ENCODE measurements at places on chromosomes 11 and 22.

- H3K27me3 ChIP-seq = no peaks in the 10 kb centered on the region
- peaks cover 24% of the 10 kb centered on the region for H3K36me3 ChIP-seq
- 0 out of 2 replicates have a peak overlapping the region, but pooled peaks have one; percentile 19 for H3K27ac ChIP-seq
- no peak overlapping the region for H3K4me3 ChIP-seq
Observed at GRCh38 chr11:119306373-119306890, 10.5 kb downstream of the MCAM start.

- H3K27me3 ChIP-seq = 0 out of 2 replicates have a peak, but pooled peaks cover 6% of the 10 kb centered on the region
- no peak for DNase-seq
- H3K36me3 ChIP-seq = no peaks in the 10 kb centered on the region
- no peak overlapping the region for H3K27ac ChIP-seq
Observed at GRCh38 chr11:119181677-119182412, 3.4 kb upstream of the NHERF4 start.

- DNase-seq = peak; percentile 43
- no peaks in the 10 kb centered on the region for H3K27me3 ChIP-seq
- H3K27ac ChIP-seq = no peak overlapping the region
- no peaks in the 10 kb centered on the region for H3K36me3 ChIP-seq
- H3K4me1 ChIP-seq = no peaks in the 10 kb centered on the region
- no peak overlapping the region for H3K4me3 ChIP-seq
Observed at GRCh38 chr11:78860720-78861422, 286.2 kb upstream of the NARS2 start.

DNA sequence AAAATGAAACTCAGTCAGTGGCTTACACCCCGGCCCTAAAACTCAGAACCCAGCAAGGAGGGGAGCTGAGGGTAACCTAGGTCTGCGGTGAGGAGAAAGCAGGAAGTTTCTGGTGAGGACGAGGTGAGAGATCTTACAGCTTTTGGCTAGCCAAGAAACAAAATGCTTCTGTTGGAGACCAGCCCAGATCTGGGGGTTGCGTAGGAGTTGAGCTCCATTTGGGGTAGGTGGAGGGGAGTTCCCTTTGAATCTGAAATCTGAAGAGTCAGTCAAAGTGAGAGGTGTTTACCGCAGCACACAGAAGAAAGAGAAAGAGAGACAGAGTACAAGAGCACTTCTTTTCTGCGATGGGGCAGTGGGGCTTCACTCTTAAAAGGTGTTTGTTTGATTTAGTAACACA lies 29.6 kb downstream of the EHF start:
- H3K27me3 ChIP-seq = no peaks in the 10 kb centered on the region
- H3K36me3 ChIP-seq = no peaks in the 10 kb centered on the region
- peaks cover 22% of the 10 kb centered on the region for H3K4me1 ChIP-seq
- no peak for DNase-seq
- H3K27ac ChIP-seq = no peak overlapping the region

GRCh38 chr11:130008326-130008725 lies 5.7 kb upstream of the PRDM10 start:
- peaks cover 5% of the 10 kb centered on the region for H3K4me1 ChIP-seq
- no peaks in the 10 kb centered on the region for H3K27me3 ChIP-seq
- H3K36me3 ChIP-seq = no peaks in the 10 kb centered on the region
- H3K4me3 ChIP-seq = no peak overlapping the region
- DNase-seq = no peak
- no peak overlapping the region for H3K27ac ChIP-seq

DNA sequence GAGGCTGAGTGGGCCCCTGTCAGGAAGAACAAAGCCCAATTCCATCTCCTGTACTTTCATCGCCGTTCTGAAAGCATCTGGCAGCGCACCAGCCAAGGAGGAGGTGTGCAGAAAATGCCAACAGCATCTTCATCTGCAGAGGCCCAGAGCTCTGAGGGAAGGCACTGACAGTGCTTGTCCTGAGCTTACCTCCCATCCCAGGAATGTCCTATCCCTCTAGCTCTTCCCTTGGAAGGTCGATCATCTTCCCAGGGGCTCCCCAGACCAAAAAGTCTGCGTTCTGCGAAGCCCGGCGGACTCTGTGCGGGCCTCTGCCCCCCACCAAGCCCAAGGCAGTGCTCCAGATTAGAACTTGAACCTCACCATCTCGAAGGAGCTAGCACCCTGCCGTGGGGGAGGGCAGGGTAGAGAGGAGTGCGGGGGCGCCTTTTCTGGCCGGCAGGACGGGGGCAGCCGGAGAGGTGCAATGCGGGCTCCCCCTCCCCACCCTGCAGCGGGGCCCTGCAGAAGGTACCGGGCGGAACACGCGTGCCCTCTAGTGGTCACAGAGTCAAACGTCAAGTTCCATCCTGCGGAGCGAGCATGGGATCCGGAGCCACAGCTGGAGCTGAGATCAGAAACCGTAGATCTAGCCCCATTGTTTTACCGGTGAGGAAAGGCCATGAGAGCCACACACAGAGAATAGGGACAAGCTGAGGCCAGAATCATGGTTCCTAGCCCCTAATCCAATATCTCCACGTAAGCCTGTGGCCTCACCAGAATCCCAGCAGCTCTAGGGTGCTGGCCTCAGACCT lies 5.0 kb downstream of the SCN2B start:
- no peak overlapping the region for H3K27ac ChIP-seq
- H3K27me3 ChIP-seq = peaks cover 25% of the 10 kb centered on the region
- H3K4me3 ChIP-seq = no peak overlapping the region
- peak; percentile 63 for DNase-seq
- H3K4me1 ChIP-seq = no peaks in the 10 kb centered on the region

GRCh38 chr11:7196396-7197146 lies 55.1 kb upstream of the SYT9 start:
- H3K4me3 ChIP-seq = no peak overlapping the region
- H3K27ac ChIP-seq = no peak overlapping the region
- H3K4me1 ChIP-seq = no peaks in the 10 kb centered on the region
- no peak for DNase-seq
- H3K36me3 ChIP-seq = no peaks in the 10 kb centered on the region

DNA sequence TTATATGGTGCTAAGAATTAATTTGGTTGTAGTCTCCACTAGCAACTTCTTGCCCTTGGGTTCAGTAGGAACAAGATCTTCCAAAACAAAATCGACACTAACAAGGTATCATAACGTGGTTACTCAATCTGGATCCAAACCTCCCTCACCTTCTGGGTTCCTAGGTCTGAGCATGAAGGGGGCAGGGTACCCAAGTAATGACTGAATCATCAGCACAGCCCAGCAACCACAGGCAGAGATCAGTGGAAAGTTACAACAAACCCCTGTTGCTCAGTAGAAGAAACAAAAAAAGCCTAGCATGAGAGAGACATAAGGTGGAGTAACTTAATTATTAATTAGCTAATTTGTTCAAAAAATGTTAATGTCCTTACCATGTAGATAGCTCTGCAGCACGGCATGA lies 221.4 kb downstream of the BLID start:
- H3K27ac ChIP-seq = peak overlapping the region; percentile 86
- peak; percentile 76 for DNase-seq
- H3K36me3 ChIP-seq = no peaks in the 10 kb centered on the region
- H3K4me3 ChIP-seq = no peak overlapping the region
- no peaks in the 10 kb centered on the region for H3K27me3 ChIP-seq
- H3K4me1 ChIP-seq = peaks cover 71% of the 10 kb centered on the region

- no peaks in the 10 kb centered on the region for H3K4me1 ChIP-seq
- H3K36me3 ChIP-seq = peaks cover 8% of the 10 kb centered on the region
- H3K27ac ChIP-seq = no peak overlapping the region
Observed at GRCh38 chr22:31275576-31275975, 16.7 kb downstream of the PIK3IP1 start.

Data from GM23248 (cell line).